NCI-H774 (cell line): ENCODE measurements at places on chromosomes 1 and 21.

DNA sequence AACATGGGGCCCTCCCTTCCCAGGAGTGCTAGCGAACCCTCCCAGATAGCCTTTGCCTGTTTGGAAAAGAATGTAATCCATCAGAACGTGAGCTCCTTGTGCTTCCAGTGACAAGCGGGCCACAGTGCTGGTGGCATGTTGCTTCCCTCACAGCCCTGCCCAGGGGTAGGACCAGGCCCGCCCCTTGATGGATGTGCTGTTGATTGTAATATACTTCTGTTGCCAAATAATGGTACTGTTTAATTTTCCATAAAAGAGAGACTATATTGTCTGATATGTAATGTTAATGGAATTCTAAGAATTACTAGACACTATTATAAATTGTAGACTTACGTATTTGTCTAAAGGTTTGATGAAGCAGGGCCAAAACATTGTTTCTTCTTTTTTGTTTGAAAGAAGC is 16.4 kb downstream of the ATP5PO start:
- no peak for DNase-seq

DNA sequence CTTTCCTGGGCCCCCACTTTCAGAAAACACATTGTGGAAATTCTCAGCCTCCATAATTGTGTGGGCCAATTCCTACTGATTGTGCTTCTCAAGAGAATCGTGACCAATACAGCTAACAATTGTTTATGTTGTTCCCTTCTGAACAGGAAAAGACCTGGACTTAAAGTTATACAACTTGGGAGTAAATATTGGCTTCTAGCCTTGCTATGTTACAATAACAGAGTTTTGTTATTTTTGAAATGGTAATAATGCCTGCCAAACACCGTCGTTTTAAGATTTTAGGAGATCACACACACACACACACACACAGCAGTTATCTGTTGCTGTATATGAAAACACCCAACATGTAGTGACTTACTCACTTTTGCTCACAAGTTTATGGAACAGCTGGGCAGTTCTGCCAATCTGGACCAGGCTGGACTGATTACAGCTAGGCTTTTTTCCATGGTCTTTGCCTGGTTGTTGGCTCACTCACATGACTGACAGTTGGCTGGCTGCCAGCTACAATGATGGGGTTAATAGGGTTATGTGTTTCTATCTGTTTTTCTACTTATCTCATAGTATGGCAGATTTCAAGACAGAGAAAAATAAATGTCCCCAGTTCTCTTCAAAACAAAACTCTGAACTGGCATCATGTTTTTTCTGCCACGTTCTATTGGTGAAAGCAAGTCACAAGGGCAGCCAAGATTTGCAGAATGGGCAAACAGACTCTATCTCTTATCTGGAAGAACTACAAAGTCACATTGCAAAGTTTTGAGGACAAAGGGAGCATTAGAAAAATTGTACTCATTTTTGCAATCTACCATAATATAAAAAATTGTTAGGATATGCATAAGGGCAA is 447.5 kb downstream of the NEGR1 start:
- no peak for DNase-seq

DNA sequence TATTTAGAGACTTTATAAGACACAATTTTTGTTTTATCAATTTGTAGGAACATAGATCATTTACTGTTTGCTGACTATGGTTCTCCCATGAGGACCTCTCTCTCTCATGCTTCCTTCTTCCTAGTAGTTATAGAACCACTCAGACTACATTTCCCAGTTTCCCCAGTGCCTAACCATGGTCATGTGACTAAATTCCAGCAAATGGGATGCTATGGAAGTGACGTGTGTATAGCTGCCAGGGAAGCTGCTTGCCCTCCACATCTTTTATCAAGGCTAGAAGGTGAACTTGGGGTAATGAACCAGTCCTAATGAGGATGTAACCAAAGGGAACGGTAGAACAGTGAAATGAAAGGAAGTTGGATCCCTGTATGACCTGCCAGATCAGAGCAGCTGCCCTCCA is 184.0 kb downstream of the MIS18A start:
- no peak for DNase-seq

GRCh38 chr1:208787219-208787618 is 543.0 kb upstream of the PLXNA2 start:
- no peak for DNase-seq

GRCh38 chr21:46562472-46562871 is 42.4 kb downstream of the S100B start:
- no peak for DNase-seq

DNA sequence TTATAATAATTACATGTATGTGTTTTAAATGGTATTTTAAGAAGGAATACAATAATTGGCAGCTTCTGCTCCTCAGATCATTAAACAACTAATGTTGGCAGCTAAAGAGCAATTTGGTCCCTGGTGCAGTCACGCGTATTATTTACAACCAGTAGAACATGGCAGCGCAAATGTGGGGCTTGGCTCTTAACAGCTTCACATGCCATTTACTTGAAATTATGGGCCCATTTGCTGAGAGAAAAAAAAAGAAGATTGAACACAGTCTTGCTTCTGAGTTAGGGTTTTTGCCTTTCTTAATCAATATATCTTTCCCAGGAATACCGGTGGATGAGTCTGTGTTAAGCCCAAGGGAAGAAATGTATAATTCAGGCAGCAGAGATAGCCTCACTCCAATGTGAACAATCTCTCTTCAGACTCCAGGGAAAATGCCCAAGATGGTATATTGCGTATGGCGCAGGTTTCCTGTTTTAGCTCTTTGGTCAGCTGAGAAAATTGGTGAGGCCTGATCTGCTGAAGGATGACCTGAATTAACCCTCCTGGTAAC is 174.5 kb downstream of the DISC1 start:
- DNase-seq, result no peak

DNA sequence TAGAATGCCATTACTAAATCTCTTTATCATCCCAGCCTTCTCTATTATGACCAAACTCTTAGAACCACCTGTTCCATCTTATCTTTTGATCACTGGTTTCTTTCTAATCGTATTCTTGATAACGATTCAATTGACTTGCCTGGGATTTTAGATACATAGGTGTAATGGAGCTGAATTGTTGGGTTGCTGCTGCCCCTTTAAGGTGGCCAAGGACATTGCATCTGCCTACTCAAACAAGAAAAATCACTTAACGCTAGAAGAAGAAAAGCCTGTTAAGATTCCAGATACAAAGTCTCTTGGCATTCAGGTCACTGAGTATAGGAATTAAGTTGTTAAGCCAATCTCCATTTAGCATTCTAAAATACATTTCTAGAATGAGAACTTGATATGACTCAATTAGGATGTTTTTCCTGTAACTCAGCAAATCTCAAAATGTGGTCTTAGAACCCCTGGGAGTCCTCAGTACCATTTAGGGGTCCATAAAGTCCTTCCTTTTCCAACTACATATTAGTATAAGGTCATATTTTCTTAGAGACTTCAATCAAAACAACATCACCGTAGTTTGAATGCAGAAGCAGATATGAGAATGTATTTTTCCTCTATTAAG is 12.4 kb downstream of the NEXN start:
- no peak for DNase-seq

DNA sequence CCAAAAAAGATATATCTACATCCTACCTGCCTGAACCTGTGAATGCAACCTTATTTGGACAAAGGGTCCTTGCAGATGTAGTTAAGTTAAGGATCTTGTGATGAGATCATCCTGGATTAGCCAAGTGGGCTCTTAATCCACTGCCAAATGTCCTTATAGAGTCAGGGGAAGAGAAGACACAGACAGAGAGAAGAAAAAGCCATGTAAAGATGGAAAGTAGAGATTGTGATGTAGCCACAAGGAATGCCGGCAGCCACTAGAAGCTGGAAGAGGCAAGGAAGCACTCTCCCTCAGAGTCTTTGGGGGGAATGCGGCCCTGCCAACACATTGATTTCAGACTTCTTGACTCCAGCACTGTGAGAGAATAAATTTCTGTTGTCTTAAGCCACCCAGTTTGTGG is 16.2 kb downstream of the HSD11B1 start:
- DNase-seq, result no peak

DNA sequence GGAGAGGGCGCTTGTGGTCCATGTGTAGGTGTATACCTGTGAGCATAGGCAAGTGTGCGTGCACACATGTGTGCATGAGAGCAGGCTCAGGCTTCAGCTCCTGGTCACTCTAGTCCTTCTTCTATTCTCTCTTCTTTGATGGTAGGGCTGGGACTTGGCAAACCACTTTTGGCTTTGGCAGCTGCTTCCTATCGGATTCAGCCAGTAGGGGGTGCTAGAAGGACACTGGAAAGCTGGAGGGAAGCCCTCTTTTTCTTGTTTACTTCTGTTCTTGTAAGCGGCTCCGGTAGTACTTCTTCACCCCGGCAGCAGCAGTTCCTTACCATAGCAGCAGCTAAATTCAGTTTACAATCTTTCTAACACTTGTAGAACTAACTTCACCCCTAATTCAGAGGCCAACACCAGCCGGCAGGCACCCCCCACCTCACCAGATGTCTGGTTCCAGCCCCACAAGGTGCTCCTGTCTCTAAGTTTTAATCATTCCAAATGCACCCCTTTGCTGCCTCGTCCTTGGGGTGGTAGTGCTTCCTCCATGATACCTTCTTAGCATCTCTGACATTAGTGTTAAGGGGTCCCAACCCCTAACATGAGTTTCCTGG is 25.1 kb downstream of the NENF start:
- peak; percentile 55 for DNase-seq

- DNase-seq, result no peak
These were observed 29.2 kb downstream of the SZT2 start for GRCh38 chr1:43418858-43419257.

GRCh38 chr1:50742523-50742922 is 217.5 kb downstream of the FAF1 start:
- no peak for DNase-seq

GRCh38 chr1:214425716-214426425 is 125.5 kb downstream of the PTPN14 start:
- DNase-seq, result no peak

GRCh38 chr1:94643819-94644218 is 102.3 kb upstream of the F3 start:
- DNase-seq, result no peak

DNA sequence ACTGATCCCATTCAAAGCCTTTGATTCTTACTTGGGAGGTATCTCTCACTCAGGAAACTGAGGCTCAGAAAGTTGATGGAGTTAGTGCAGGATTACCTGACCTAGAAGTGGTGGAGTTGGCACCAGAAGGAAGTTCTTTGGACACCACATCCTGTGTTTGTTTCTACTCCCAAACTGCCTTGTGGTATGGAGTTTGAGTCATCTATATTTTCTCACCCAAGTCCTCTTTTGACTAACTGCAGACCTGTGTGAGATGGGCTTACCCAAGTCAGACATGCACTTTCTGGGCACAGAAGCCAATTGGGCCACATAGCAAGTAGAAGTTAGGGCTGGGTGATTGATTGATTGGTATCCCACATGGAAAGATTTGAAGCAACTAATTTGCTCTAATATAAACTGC is 36.1 kb downstream of the FGGY start:
- no peak for DNase-seq

DNA sequence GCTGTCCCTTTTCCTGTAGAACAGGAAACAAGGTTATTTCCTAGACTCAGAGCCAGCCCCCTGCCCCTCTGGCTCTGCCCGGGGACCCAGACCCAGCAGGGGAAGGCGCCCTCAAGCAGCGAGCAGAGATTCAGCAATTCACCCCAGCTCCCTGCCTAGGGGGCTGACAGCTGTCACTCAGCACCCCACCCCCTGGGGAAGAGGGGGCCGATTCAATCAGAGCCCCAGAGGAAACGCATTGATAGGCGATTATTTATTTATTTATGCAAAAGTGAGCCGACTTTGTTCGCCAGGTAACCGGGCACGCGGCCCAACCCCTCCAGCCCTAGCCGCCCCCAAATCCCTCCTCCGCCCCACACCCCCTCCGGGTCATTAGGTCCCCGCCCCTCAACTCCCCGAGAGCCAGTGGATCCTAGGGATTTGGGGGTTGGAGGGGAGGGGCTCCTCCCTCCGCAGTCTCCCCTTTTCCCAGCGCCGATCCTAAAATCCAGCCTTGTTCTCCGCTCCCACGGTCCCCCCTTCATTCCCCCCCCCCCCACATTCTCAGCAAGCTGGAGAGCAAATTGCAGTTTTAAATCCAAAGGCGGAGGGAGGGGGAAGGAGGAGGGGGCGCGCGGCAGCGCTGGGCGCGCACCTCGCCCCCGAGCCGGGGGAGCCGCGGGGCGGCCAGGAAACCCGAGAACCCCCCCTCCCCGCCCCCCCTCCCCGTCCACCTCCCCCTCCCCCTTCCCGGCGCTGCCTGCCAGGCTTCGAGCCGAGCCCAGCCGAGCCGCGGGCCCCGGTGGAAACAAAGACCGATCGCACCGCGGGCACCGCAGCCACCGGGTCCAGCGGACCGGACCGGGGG is 1.3 kb downstream of the AHDC1 start:
- no peak for DNase-seq

DNA sequence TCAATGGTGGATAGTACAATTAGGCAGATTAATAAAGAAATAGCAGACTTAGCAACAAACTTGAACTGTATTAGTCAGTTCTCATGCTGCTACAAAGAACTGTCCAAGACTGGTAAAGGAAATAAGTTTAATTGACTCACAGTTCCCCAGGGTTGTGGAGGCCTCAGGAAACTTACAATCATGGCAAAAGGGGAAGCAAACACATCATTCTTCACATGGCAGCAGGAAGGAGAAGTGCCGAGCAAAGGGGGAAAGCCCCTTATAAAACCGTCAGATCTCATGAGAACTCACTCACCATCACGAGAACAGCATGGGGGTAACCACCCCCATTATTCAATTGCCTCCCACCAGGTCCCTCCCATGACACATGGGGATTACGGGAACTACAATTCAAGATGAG is 27.1 kb upstream of the PDE4B start:
- no peak for DNase-seq

GRCh38 chr1:55276671-55277376 is 61.7 kb upstream of the USP24 start:
- no peak for DNase-seq

- no peak for DNase-seq
These were observed 71.8 kb upstream of the PKN2 start for GRCh38 chr1:88612292-88612691.

GRCh38 chr1:61049850-61050540 is 32.4 kb upstream of the NFIA start:
- peak; percentile 88 for DNase-seq

GRCh38 chr1:156927215-156928042 is 7.0 kb downstream of the LRRC71 start:
- peak; percentile 64 for DNase-seq
